ENCODE measurements at places on chromosomes 7 and 10.
A peak's percentile ranks its signal among the peaks of the same experiment; 100 is the strongest.

GRCh38 chr7:54581511-54581910 is 39.3 kb downstream of the VSTM2A start:
- H3K4me3 ChIP-seq = no peak overlapping the region
- no peaks in the 10 kb centered on the region for H3K27me3 ChIP-seq

DNA sequence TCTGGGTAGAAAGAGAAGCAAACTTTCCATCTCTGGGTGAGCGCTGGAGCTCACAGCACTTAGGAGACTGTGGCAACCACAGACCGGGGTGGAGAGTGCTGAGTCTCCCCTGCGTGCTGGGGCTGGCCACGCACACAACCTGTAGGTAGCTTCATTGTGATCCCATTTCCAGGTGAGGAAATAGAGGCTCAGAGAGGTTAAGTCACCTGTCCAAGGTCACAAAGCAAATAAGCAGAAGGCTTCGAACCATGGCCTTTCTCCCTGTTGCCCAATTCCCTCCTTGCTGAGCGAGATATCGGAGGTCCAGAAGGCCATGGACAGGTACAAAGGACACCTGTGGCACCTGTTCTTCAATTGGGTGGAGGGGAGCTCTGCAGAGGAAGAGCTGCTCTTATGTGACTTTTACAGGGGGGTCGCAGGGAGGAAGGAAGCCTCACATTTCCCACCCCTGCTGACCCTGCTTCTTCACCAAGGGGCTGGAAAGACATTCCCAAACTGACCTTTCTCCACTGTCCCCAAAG is 39.4 kb downstream of the ZCCHC24 start:
- H3K4me1 ChIP-seq = no peaks in the 10 kb centered on the region
- DNase-seq = no peak
- H3K27me3 ChIP-seq = no peaks in the 10 kb centered on the region
- H3K36me3 ChIP-seq = no peaks in the 10 kb centered on the region
- H3K4me3 ChIP-seq = no peak overlapping the region

DNA sequence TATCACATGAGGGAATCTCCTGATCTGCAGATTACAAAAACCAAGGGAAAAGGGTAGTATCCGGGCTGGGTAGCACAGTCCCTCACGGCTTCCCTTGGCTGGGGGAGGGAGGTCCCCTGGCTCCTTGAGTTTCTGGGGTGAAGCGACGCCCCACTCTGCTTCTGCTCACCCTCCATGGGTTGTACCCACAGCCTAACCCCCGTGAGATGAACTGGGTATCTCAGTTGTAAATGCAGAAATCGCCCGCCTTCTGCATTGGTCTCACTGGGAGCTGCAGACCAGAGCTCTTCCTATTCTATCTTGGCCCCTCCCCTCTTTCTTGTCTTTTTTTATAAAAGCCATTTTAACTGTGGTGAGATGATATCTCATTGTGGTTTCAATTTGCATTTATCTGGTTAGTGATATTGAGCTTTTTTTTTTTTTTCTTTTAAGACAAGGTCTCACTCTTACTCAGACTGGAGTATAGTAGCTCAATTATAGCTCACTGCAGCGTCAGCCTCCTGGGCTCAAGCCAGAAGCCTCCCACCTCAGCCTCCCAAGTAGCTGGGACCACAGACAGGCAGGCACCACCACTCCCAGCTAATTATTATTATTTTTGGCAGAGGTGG is 87.8 kb downstream of the ABCC2 start:
- H3K36me3 ChIP-seq = peaks cover 14% of the 10 kb centered on the region
- peaks cover 13% of the 10 kb centered on the region for H3K4me1 ChIP-seq
- peak; percentile 46 for DNase-seq
- H3K4me3 ChIP-seq = peak overlapping the region; percentile 41

- H3K27me3 ChIP-seq = peaks cover 35% of the 10 kb centered on the region
- H3K4me3 ChIP-seq = no peak overlapping the region
- DNase-seq = peak; percentile 18
These were observed 16.4 kb upstream of the ABCA13 start for GRCh38 chr7:48154792-48155413.

- no peak for DNase-seq
- H3K27ac ChIP-seq = peak overlapping the region; percentile 87
- peaks cover 82% of the 10 kb centered on the region for H3K36me3 ChIP-seq
- peaks cover 62% of the 10 kb centered on the region for H3K4me1 ChIP-seq
These were observed 182.1 kb downstream of the ARID5B start for GRCh38 chr10:62083412-62084267.

DNA sequence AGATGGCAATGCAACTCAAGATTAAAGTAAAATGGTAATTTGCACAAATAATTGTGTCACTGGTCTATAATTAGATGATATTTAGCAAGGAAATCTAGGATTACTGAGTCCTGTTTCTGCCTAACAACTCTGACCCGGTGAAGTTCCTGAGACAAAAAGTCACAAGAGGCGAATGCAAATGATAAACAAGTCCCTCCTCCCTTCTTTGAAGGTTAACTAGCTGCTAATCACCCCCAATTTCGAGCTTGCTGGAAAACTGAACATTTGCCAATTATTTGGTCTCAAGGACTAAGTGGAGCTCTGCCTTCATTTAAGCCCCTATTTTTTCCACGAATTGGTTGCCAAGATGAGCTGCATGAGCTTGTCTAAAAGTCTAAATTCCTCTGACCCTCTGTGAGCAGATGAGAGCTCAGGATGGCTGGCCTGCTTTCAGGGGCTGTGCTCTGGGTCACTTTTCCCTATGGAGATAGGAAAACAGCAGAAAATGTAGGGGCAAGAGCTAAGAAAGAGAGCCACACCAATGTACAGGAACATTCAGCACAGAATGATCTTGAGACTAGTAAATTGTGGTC is 127.3 kb downstream of the MBL2 start:
- H3K4me1 ChIP-seq = no peaks in the 10 kb centered on the region
- H3K27ac ChIP-seq = no peak overlapping the region
- DNase-seq = no peak
- H3K4me3 ChIP-seq = no peak overlapping the region

DNA sequence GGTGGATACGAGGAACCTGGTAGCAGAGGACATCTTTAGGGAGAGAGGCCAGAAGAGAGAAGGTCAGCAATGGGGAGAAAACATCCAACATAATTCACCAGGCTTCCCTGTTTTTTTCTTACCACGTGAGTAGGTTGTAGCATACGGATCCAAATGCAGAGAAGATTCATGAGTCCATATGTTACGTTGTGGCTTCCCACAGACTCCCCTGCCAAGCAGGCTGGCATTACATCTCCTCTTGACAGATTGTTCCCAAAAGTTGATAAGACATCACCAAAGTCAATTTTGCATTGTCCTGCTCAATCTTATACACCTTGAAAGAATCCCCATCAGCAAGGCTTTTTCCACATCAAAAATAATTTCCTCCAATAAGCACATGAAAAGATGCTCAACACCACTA is 39.7 kb downstream of the DRGX start:
- H3K27ac ChIP-seq = no peak overlapping the region
- no peaks in the 10 kb centered on the region for H3K36me3 ChIP-seq
- H3K27me3 ChIP-seq = peaks cover 4% of the 10 kb centered on the region
- peaks cover 5% of the 10 kb centered on the region for H3K4me1 ChIP-seq
- H3K4me3 ChIP-seq = no peak overlapping the region

GRCh38 chr10:115844591-115844990 is 428.4 kb downstream of the GFRA1 start:
- H3K27ac ChIP-seq = no peak overlapping the region
- no peak for DNase-seq
- H3K27me3 ChIP-seq = no peaks in the 10 kb centered on the region

- peaks cover 9% of the 10 kb centered on the region for H3K27me3 ChIP-seq
- H3K4me3 ChIP-seq = peak overlapping the region; percentile 99
- no peak for DNase-seq
- peaks cover 18% of the 10 kb centered on the region for H3K4me1 ChIP-seq
These were observed 1.1 kb downstream of the YAE1 start for GRCh38 chr7:39567294-39567693.

DNA sequence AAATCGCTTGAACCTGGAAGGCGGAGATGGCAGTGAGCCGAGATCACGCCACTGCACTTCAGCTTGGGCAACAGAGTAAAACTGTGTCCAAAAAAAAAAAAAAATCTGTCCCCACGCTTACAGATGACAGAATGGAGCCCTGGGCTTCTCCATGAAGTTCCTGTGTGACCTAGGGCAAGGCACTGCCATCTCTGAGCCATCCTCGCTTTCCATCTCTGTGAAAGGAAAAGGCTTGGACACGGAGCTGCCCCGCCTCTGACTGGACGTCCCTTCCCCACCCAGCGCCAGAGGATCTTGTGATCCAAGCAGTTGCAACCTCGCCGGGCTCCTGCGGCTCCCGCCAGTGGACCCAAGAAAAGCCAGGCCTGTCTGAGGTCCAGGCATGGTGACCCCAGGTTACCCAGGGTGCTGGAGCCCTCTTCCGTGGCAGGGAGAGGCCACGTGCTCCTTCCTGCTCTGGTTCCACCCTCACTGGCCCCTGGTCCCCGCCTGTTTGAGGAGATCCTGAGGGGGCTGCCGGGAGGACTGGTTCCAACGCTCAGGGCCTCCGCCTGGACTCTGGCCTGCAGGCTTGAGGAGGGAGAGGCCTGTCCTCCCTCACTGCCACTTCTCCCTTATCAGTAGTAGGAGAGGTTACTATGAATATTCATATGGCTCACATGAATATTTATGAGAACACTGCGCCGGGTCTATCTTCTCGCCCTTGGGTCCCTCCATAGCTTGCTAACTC is 25.6 kb upstream of the ELFN1 start:
- no peaks in the 10 kb centered on the region for H3K4me1 ChIP-seq
- no peak overlapping the region for H3K27ac ChIP-seq
- no peak overlapping the region for H3K4me3 ChIP-seq
- no peaks in the 10 kb centered on the region for H3K36me3 ChIP-seq
- no peak for DNase-seq

GRCh38 chr10:22491931-22492615 is 146.8 kb downstream of the SPAG6 start:
- no peak overlapping the region for H3K27ac ChIP-seq
- no peaks in the 10 kb centered on the region for H3K36me3 ChIP-seq
- peaks cover 14% of the 10 kb centered on the region for H3K4me1 ChIP-seq
- peaks cover 17% of the 10 kb centered on the region for H3K27me3 ChIP-seq

DNA sequence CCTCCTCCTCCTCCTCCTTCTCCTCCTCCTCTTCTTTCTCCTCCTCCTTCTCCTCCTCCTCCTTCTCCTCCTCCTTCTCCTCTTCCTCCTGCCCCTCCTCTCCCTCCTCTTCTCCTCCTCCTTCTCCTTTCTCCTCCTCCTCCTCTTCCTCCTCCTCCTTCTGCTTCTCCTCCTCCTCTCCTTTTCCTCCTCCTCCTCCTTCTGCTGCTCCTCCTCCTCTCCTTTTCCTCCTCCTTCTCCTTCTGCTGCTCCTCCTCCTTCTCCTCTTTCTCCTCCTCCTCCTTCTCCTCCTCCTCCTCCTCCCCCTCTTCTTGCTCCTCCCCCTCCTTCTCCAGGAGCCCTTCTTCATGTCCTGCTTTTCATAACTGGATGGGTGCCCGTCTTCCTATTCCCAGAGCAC is 12.2 kb downstream of the PLXNA4 start:
- H3K27me3 ChIP-seq = peaks cover 73% of the 10 kb centered on the region
- H3K4me1 ChIP-seq = no peaks in the 10 kb centered on the region
- no peak overlapping the region for H3K27ac ChIP-seq
- no peak for DNase-seq
- no peaks in the 10 kb centered on the region for H3K36me3 ChIP-seq

GRCh38 chr10:16341637-16342036 is 95.2 kb upstream of the PTER start:
- no peaks in the 10 kb centered on the region for H3K36me3 ChIP-seq
- no peaks in the 10 kb centered on the region for H3K4me1 ChIP-seq
- no peak overlapping the region for H3K27ac ChIP-seq
- no peak overlapping the region for H3K4me3 ChIP-seq
- no peaks in the 10 kb centered on the region for H3K27me3 ChIP-seq

- H3K27ac ChIP-seq = no peak overlapping the region
- no peak for DNase-seq
- H3K4me1 ChIP-seq = no peaks in the 10 kb centered on the region
These were observed 114.0 kb downstream of the CALN1 start for GRCh38 chr7:72298091-72298490.
